Activated CD8-positive, alpha-beta T cell treated with anti-CD3 and anti-CD28 coated beads, Interleukin-2, amount 10 ng/mL, durations not matched to agents 7 days and 5 days (primary cell): ENCODE measurements at places on chromosomes 3 and 15. TPM values are rescaled to one million over a fixed set of nuclear protein-coding genes. Genes with fewer than 3 reads are reported as not detected.

- no peak overlapping the region for H3K4me3 ChIP-seq
- H3K27me3 ChIP-seq: no peaks in the 10 kb centered on the region
- no peak for DNase-seq
Observed at GRCh38 chr3:52228266-52228665, 2.8 kb upstream of the TLR9 start.

- H3K27ac ChIP-seq: peak overlapping the region; percentile 94
- H3K27me3 ChIP-seq: no peaks in the 10 kb centered on the region
- peaks cover 90% of the 10 kb centered on the region for H3K4me1 ChIP-seq
- H3K36me3 ChIP-seq: peaks cover 52% of the 10 kb centered on the region
Observed at GRCh38 chr15:44720460-44721176, 9.3 kb downstream of the B2M start.

- no peak overlapping the region for H3K4me3 ChIP-seq
- H3K27me3 ChIP-seq: peaks cover 15% of the 10 kb centered on the region
- peaks cover 5% of the 10 kb centered on the region for H3K4me1 ChIP-seq
- H3K27ac ChIP-seq: no peak overlapping the region
Observed at GRCh38 chr3:57110798-57111197, 50.3 kb downstream of the SPATA12 start.

GRCh38 chr3:178588628-178589027, 52.4 kb downstream of the KCNMB2 start:
- H3K4me3 ChIP-seq: no peak overlapping the region
- no peaks in the 10 kb centered on the region for H3K36me3 ChIP-seq
- H3K4me1 ChIP-seq: no peaks in the 10 kb centered on the region
- no peaks in the 10 kb centered on the region for H3K27me3 ChIP-seq
- H3K27ac ChIP-seq: no peak overlapping the region

DNA sequence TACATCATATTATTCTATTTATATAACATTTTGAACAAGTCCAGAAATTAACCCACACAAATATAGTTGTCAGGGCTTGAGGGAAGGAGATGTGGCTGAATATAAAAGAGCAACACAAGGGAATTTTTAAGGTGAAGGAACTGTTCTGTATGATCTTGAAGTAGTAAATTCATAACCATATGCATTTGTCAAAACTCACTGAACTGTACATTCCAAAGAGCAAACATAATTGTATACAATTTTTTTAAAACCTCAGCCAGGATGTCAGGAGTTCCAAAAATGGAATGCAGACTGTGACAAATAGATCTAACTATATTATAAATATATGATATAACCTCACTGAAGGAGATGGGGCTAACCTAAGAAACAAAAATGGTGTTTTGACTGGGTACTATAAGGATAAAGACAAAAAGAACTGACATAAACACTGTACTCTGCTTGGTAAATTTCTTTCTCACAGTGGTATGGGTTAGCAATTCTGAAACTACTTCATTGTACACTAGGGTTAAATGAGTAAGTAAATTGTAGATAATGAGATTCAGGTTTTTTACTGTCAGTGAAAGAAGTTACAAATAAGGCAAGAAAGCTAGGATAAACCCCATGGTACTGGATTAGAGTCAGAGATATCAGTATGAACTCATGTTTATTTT, 14.4 kb downstream of the GOLGB1 start:
- H3K27me3 ChIP-seq: no peaks in the 10 kb centered on the region
- DNase-seq: no peak
- H3K4me3 ChIP-seq: no peak overlapping the region
- no peak overlapping the region for H3K27ac ChIP-seq
- H3K4me1 ChIP-seq: peaks cover 32% of the 10 kb centered on the region

DNA sequence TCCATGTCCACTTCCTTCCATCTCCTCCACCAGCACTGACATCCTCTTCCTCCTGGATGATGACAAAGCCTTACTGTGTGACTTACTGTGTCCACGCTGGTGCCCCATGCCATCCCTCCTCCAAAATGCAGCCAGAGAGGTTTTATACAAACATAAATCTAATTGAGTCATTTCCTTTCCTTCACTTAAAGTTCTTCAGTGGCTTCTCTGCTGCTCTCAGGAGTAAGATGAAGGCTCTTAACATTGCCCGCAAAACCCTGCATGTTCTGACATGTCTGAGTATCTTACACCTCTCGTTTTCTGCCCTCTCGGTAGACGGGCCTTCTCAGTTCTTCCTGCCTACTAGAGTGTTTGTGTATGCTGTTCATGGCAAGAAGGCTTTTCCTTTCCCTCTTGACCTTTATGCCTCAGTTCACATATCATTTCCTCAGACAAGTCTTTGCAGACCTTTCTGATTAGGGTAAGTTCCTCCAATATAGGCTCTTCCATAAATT, 175.5 kb downstream of the CFAP20DC start:
- no peak overlapping the region for H3K4me3 ChIP-seq
- H3K27me3 ChIP-seq: no peaks in the 10 kb centered on the region
- H3K4me1 ChIP-seq: peaks cover 5% of the 10 kb centered on the region
- DNase-seq: no peak
- H3K27ac ChIP-seq: no peak overlapping the region

- no peak for DNase-seq
- no peaks in the 10 kb centered on the region for H3K36me3 ChIP-seq
- H3K27ac ChIP-seq: no peak overlapping the region
- no peaks in the 10 kb centered on the region for H3K27me3 ChIP-seq
Observed at GRCh38 chr3:57961177-57961827, 46.9 kb upstream of the FLNB start.

DNA sequence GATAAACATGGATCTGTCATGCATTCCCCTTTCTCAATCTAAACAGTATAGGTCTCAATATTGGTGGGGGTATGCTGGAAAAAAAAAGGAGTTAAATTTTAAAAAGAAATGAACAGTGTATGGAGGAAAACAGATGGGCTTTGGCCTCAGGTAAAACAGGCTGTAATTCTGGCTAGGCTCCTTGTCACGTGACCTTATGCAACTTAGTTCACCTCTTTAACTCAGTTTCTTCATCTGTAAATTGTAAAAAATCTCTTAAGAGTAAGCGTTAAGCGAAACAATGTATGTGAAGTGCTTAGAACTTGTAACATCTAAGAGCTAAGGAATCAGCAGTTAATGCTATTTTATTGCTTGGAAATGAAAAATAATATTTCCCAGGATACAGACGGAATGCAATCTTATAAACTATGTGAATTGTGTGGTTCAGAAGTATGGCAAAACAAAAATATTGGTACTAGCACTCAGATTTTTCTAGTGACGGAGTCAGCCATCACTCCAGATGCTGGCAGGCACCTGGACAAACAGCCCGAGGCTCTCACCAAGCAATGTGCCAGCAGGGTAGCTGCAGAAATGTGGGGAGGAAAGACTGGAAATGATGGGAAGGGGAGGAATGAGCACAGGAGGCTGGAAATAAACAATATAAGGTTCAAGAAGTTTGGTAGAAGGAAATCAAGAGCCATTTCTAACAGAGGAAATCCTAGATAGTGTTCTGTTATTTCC, 172.8 kb downstream of the USP13 start:
- H3K4me1 ChIP-seq: no peaks in the 10 kb centered on the region
- DNase-seq: no peak
- H3K27me3 ChIP-seq: peaks cover 4% of the 10 kb centered on the region
- no peak overlapping the region for H3K27ac ChIP-seq
- no peaks in the 10 kb centered on the region for H3K36me3 ChIP-seq

DNA sequence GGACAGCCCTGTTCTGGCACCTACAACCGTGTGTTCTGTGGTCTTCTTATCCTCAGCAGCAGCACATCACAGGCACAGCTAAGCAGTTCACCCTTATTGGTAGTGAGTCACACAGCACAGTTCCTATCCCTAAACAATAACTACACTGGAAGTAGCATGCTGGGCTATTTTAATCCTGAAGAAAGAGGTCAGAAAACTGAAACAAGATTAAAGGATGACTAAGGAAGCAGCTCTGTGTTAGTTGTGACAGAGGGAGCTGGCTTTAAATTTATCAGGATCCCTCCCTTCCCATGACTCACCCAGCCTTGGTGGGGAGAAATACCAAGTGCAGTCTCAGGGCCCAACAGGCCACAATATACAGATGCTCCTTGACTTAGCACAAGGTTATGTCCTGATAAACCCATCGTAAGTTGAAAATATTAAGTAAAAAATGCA, 144.3 kb downstream of the ERC2 start:
- peaks cover 4% of the 10 kb centered on the region for H3K27me3 ChIP-seq
- DNase-seq: no peak
- H3K4me3 ChIP-seq: no peak overlapping the region
- H3K36me3 ChIP-seq: no peaks in the 10 kb centered on the region
- no peak overlapping the region for H3K27ac ChIP-seq
- no peaks in the 10 kb centered on the region for H3K4me1 ChIP-seq

DNA sequence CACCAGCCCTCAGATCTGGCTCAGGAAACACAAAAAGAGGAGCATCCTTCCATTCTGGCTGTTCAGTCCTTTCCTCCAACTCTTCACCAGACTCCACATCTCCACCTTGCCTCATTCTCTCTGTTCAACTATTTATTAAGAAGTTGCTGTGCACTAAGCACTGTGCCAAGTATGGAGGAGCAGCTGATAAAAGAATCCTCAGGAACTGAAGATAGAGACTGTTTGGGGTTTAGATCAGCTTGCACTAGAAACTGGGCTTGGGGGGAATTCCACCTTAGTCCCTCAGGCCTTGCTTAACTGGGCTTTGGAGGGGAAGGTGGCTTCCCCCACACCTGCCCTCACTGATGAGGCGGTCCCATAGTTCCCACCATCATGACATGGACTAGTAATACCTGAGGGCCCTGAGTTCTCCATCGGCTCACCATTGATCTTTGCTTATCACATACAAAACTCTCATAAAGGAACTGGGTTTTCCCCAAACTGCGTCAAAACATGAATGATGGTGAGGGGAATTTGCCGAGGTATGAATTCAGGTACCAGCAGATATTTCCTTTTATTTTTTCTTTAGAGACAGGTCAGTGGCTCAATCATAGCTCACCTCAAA, 1.7 kb upstream of the CCR8 start:
- no peaks in the 10 kb centered on the region for H3K36me3 ChIP-seq
- H3K4me1 ChIP-seq: peaks cover 66% of the 10 kb centered on the region
- no peak overlapping the region for H3K4me3 ChIP-seq

- no peak overlapping the region for H3K27ac ChIP-seq
- no peak overlapping the region for H3K4me3 ChIP-seq
- H3K36me3 ChIP-seq: no peaks in the 10 kb centered on the region
- DNase-seq: no peak
- no peaks in the 10 kb centered on the region for H3K4me1 ChIP-seq
Observed at GRCh38 chr3:153232851-153233271, 70.8 kb downstream of the RAP2B start.

DNA sequence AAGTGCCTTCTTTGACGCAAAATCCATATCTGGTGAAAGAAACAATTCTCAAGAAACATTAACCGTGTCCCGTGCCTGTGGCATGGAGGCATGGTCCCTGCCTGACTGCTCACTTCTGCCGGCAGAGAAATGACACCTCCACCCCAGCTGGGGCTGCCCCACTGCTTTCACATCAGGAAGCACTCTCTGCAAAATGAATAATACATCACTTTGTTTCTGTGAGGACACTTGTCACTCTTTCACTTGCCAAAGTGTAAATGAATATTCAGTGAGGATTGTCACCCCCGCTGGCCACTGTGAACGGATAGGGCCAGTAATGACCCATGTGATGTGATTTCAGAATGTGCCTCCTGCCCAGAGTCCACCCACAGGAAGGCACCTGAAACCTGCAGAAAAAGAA, 31.1 kb upstream of the SLC24A5 start:
- no peaks in the 10 kb centered on the region for H3K4me1 ChIP-seq
- no peak overlapping the region for H3K27ac ChIP-seq
- no peak for DNase-seq
- no peaks in the 10 kb centered on the region for H3K36me3 ChIP-seq
- H3K4me3 ChIP-seq: no peak overlapping the region

- no peak overlapping the region for H3K27ac ChIP-seq
- DNase-seq: no peak
- no peaks in the 10 kb centered on the region for H3K27me3 ChIP-seq
- no peak overlapping the region for H3K4me3 ChIP-seq
- H3K36me3 ChIP-seq: peaks cover 3% of the 10 kb centered on the region
Observed at GRCh38 chr3:111895071-111895470, 36.0 kb downstream of the PHLDB2 start.

DNA sequence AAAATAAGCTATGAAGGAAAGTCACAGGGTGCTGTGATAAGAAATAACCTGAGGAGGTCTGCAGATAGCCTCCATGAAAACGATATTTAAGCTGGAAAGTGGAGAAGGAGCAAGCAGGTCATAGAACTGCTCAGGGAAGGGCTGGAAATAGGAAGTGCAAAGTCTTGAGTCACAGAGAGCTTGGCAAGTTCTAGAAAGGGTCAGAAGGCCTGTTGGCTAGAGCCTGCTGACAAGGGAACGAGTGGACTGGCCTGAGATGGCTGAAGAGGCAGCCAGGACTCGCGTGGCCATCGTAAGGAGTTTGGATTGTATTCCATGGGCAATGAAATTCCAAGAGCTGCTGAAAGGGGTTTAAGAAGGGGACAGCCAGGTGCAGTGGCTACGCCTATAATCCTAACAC, 64.7 kb upstream of the IL12A start:
- no peak for DNase-seq
- H3K4me3 ChIP-seq: no peak overlapping the region
- no peaks in the 10 kb centered on the region for H3K4me1 ChIP-seq
- H3K36me3 ChIP-seq: no peaks in the 10 kb centered on the region
- peaks cover 7% of the 10 kb centered on the region for H3K27me3 ChIP-seq

DNA sequence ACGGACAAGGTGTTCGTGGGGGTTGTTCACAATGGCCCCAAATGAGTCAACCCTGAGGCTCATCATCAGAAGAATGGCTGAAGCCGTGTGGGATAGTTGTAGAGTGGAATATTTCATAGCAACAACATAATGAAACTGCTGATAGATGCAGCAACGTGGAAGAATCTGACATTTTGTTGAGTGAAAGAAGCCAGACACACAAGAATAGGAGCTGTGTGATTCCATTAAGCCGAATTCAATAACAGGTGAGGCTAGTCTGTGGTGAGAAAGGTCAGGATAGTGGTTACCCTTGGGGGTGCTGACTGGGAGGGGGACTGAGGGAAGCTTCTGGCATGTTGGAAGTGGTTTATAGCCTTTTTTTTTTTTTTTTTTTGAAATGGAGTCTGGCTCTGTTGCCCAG, 144.0 kb downstream of the SMAD6 start:
- no peaks in the 10 kb centered on the region for H3K36me3 ChIP-seq
- H3K4me1 ChIP-seq: peaks cover 3% of the 10 kb centered on the region
- no peak overlapping the region for H3K4me3 ChIP-seq
- no peak for DNase-seq

The TUSC7 gene
- total RNA-seq: not detected

The C3orf20 gene
- 0.10 TPM for total RNA-seq

The RUVBL1 gene
- 57.3 TPM for total RNA-seq

The NUP210 gene
- total RNA-seq: 202 TPM

The SCAANT1 gene
- not detected for total RNA-seq

The VPS8 gene
- total RNA-seq: 51.8 TPM

The MAN2A2 gene
- 97.7 TPM for total RNA-seq

The DNAH12 gene
- total RNA-seq: 0.05 TPM

The B4GALT4 gene
- 16.3 TPM for total RNA-seq

The TRAT1 gene
- total RNA-seq: 54.5 TPM

The CIDEC gene
- total RNA-seq: not detected

The PRSS50 gene
- total RNA-seq: not detected
